ENCODE measurements at places on chromosomes 5 and 9. TPM values are rescaled to one million over a fixed set of nuclear protein-coding genes. Genes with fewer than 3 reads are reported as not detected.
A peak's percentile ranks its signal among the peaks of the same experiment; 100 is the strongest.

GRCh38 chr9:108603141-108603540 lies 252.6 kb downstream of the ACTL7B start:
- no peak for DNase-seq
- H3K4me1 ChIP-seq = no peaks in the 10 kb centered on the region
- no peaks in the 10 kb centered on the region for H3K27me3 ChIP-seq
- H3K4me3 ChIP-seq = no peak overlapping the region

ACTBL2 gene
- not detected for total RNA-seq

DNA sequence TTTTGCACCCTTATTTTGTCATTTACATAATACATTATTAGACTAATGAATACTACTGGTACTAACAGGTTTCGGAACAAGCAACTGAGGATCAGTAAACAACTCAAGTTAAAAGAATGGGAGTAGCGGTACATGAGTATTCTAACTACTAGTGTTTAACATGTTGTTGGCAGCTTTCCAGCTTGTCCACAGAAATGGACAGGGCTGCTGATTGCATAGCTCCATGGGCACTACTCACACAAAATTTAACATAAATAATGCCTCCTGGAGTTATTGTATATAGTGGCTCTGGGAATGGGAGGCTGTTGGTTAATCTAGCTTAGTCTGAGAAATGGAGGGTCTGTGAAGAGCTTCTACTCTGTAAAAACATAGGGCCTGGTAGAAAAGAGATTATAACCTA lies 6.7 kb downstream of the NCBP1 start:
- no peak overlapping the region for H3K27ac ChIP-seq
- H3K36me3 ChIP-seq = peaks cover 42% of the 10 kb centered on the region
- DNase-seq = no peak
- H3K27me3 ChIP-seq = no peaks in the 10 kb centered on the region
- H3K4me1 ChIP-seq = peaks cover 38% of the 10 kb centered on the region

ELOVL7 gene
- total RNA-seq = 0.99 TPM

DNA sequence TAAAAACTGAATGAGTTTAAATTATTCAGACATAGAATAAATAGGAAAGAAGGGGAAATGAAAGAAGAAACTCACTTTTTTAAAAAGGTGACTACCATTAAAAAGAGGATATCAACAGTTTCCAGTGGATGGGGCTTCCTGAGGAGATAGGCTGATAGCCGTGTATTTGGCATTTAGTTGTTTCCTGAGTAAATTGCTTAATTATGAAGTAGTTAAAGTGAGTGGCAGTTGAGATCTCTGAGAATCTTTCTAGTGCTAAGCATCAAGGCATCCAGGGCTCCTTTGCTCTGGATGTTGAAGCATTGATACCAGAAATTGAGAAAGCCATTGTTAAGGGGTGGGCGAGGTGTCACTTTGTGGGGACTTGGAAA lies 2.7 kb downstream of the TNFAIP8 start:
- peaks cover 64% of the 10 kb centered on the region for H3K36me3 ChIP-seq
- H3K4me3 ChIP-seq = peak overlapping the region; percentile 34
- no peak for DNase-seq
- no peaks in the 10 kb centered on the region for H3K27me3 ChIP-seq
- H3K27ac ChIP-seq = peak overlapping the region; percentile 75
- peaks cover 95% of the 10 kb centered on the region for H3K4me1 ChIP-seq

DNA sequence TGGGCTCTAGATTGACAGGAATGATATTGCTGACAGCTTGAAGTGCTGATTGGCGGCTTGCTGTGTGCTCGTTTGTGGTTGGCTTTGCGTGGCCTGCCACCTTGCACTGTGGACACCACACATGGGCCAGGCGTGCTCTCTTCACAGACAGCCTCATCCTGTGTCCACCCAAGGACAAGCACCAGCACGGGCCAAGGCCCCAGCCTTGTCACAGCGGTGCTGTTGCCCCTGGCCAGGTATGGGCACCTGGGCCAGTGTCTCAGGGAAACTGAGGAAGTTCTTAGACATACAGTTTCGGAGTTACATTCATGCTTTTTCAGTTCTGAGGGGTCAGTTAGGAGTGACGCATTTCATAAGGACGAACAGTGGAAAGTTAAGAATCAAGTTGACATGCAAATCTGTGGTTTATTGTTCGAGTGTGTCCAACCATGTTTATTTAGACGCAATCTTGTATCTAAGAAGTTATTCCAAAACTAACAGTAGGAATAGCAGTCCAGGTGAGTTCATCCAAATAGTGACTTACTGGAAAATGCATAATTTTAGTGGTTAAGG lies 125.9 kb downstream of the EHMT1 start:
- H3K4me3 ChIP-seq = no peak overlapping the region
- H3K4me1 ChIP-seq = peaks cover 20% of the 10 kb centered on the region
- no peak for DNase-seq
- no peak overlapping the region for H3K27ac ChIP-seq
- H3K36me3 ChIP-seq = peaks cover 27% of the 10 kb centered on the region

DNA sequence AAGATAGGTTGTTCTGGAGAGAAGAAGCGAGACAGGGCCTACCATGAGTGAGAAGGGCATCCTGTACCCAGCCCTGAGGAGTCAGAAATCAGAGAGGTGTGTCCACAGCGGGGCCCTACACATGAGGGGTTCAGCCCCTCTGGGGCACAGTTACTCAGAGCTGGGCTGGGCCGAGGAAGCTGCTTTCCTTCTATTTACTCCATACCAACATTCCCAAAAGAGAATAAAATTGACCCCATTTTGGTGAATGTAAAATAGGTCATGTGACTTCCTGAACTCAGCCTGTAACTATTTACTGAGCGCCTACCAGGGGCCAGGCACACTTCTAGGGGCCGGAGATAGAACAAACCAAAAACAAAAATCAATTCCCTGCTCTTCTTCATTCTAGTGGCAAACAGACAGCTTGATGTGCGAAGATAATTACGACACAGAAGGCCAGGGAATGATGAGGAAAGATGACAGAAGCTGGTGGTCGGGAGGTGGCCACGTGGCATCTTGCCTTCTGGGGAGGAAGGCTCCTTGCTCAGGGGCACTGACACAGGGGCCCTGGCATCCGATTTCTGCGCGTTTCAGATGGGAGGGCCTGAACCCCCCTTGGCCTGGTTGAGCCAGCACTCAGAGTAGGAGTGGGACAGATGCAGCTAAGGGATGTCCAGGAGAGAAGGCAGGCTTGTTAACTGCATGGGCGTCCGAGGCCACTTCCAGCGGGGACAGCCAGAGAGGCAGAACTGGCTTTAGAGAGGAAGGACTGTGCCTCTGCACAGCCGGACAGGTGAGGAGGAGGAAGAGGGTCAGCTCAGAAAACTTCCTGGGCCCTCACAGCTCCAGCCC lies 121.8 kb downstream of the NSG2 start:
- no peaks in the 10 kb centered on the region for H3K36me3 ChIP-seq
- no peak for DNase-seq
- no peak overlapping the region for H3K4me3 ChIP-seq
- H3K27ac ChIP-seq = no peak overlapping the region
- no peaks in the 10 kb centered on the region for H3K4me1 ChIP-seq
- H3K27me3 ChIP-seq = no peaks in the 10 kb centered on the region

- no peak overlapping the region for H3K4me3 ChIP-seq
- H3K27me3 ChIP-seq = no peaks in the 10 kb centered on the region
- no peaks in the 10 kb centered on the region for H3K36me3 ChIP-seq
- DNase-seq = no peak
These were observed 1117.2 kb upstream of the DMAC1 start for GRCh38 chr9:8916771-8917170.

- peaks cover 11% of the 10 kb centered on the region for H3K27me3 ChIP-seq
- no peak overlapping the region for H3K27ac ChIP-seq
- H3K4me1 ChIP-seq = no peaks in the 10 kb centered on the region
- H3K4me3 ChIP-seq = no peak overlapping the region
- peak; percentile 28 for DNase-seq
- no peaks in the 10 kb centered on the region for H3K36me3 ChIP-seq
These were observed 69.9 kb downstream of the MAMDC2 start for GRCh38 chr9:70113403-70114022.
